ENCODE measurements at places on chromosomes 5 and 9.

DNA sequence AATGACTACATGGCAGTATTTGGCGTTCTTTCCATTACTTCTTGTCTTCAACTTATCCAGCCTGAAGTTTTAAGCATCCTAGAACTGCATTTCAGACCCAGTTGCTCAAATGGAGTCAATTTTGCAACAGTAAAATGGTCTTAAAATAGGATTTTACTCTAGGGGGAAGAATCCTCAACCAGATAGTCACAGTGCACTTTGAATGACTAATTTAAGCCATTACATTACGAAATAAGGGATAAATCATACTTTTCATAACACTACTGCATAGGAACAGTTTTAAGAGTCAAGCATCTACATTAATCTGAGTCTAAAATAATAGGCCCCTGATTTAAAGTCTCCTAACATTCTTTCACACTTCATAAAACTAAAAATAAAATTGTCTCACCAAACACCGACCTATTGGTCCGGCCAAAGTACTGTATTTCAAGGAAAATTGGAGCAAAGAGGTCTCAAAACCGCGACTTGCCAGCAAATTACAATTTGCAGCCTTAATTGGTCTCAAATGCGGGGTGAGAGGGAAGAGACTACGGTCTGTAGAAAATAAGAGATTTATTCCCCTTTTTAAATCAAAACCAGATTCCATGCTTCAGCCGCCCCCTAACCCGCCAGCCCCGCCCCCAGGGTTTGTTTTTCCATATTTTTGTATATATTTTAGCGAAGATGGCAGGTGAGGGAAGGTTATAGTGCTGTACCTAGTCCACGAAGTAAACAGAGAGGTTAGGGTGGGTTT is 1.2 kb upstream of the SMARCA2 start:
- DNase-seq = peak; percentile 64

DNA sequence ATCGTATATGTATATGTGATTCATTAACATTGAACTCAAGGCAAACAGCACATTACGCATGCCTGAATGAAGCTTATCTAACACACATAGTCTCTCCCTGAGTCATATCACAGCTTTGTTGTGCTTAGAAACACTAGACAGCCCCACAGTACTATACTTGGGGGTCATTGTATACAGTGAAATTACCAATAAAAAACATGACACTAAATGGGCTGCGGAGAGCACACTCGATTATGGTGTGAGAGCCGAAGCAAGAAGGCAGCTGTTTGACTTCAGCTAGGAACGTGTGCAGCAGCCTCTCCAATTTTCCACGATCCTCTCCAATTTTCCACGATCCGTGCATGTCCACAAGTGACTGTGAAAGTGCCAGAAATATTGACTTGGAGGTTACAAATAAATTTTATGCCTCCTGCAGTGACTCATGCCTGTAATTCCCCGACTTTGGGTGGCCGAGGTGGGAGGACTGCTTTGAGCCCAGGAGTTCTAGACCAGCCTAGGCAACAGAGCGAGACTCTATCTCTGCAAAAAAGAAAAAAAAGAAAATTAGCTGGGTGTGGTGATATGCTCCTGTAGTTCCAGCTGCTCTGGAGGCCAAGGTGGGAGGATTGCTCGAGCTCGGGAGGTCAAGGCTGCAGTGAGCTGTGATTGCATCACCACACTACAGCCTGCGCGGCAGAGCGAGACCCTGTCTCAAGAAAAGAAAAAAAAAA is 102.4 kb downstream of the DAPK1 start:
- peak; percentile 89 for DNase-seq

GRCh38 chr5:3010953-3011763 is 259.7 kb upstream of the IRX2 start:
- DNase-seq = no peak

GRCh38 chr5:42772265-42772993 is 15.8 kb downstream of the CCDC152 start:
- no peak for DNase-seq

DNA sequence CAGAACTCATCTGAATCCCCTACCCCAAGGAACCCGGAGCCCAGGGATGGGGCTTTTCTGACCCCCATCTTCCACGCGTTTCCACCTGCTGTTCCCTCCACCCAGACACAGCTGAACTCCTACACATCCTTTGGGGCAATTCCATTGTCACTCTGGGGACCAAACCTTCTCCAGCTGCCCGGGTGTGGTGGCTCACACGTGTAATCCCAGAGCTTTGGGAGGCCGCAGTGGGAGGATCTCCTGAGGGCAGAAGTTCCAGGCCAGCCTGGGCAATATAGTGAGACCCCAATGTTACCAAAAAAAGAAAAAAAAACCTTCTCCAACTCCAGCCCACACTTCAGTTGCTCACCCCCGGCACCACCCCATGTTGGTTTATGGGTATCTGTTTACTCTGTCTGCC is 8.1 kb downstream of the EPB41L4B start:
- no peak for DNase-seq

DNA sequence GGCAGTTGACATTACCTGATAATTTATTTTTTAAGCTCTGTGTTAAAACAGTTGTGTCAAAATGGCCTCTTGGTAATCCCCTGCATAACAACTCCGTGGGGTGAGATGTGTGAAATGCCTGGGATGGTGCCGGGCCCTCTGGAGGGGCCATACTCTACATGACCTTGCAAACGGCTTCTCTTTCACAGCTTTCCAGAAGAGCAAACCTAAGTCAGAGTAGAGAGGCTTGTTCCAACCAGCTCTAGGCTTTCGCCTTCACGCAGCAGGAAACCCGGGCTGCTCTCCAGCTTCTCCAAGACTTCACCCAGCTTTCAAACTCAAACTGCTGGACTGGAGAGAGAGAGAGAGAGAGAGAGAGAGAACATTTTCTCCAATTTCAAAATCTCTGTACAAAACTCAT is 120.1 kb downstream of the SNX18 start:
- no peak for DNase-seq

DNA sequence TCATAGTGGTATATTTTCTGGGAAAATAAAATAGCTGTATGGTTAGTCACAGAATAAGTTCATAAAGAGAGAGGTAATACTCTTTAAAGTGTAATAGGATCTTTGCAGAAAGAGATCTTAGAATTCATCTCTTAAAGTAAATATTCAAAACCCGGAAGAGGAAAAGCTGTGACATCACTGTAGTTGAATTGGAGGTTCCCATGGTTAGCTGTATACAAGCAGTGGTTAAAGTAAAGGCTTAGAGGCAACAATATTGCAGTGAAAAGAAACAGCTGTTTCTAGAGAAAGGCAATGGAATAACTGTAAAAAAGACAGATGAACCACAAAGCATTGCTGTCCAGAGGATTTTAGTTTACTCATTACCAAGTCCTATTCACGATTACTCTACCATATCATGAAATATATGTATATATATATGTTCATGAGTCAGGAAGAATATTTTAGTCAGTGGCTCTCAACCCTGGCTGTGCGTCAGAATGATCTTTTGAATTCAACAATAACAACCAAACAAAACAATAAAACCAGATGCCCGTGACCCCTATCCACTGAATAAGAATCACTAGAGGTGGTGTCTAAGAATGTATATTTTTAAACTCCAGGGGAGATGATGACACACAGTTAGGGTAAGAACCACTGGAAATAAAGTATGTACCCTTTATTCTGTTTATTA is 4.7 kb downstream of the ERCC6L2 start:
- peak; percentile 75 for DNase-seq

- DNase-seq = no peak
Measured at GRCh38 chr5:158305861-158306260, 446.9 kb upstream of the CLINT1 start.

GRCh38 chr9:113950195-113951031 is 74.3 kb downstream of the ZNF618 start:
- DNase-seq = no peak

- no peak for DNase-seq
Measured at GRCh38 chr9:134035041-134036039, 10.1 kb downstream of the BRD3OS start.

GRCh38 chr5:24849210-24849609 is 204.4 kb upstream of the CDH10 start:
- DNase-seq = no peak

DNA sequence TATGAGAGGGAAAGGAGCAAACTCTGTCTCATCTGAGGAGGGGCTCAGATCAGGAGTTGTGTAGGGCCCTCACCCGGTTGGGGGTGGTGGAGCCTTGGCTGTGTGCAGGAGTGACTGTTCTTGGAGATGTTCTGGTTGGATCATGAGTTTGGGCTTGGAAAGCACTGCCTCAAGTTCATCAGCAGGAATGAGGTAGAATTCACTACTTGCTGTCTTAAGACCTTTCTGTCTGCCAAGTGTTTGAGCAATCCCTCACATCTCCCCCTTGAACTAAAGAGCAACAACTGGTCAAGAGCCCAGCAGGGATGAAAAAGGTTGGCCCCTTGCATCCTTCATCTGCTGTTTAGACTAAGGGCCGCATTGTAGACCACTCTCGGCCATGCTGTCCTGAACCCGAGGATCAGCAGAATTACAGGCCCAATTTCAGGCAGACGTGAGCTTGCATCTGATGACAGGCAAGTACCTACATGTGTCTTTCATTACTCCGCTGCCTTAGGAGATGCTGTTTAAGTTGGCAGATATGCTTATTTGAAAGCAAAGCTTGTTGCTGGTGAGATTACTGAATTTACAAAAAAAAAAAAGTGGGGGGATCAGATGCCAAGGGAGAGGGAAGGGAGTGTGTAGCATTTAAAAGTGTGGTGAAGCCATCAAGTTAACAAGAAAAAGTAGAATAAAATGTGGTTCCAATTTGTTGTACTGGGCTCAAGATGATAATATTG is 36.4 kb downstream of the PIK3R1 start:
- DNase-seq = peak; percentile 52

DNA sequence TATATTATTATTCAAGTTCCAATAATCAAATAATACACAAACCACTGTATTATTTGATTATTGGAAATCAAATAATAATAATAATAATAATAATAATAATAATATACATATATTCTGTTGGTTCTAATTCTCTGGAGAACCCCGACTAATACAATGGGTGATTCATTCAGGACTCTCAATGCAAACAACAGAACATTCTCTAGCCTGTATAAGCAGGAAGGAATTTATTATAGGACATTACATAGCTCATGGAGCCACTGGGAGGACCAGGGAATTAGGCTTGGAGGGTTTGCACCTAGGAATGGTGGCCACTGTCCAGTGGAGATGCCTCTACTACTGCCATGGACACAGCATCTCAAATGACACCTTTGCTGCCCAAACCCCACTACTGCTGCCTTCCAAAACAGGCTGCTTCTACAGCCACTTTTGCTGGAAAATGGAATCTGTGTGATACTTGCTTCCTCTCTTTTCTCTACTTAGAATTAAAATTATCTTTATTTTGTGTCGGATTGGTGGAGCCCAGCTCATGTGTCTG is 25.9 kb downstream of the PTGS1 start:
- no peak for DNase-seq

GRCh38 chr5:149940077-149940574 is 4.5 kb downstream of the PDE6A start:
- no peak for DNase-seq

DNA sequence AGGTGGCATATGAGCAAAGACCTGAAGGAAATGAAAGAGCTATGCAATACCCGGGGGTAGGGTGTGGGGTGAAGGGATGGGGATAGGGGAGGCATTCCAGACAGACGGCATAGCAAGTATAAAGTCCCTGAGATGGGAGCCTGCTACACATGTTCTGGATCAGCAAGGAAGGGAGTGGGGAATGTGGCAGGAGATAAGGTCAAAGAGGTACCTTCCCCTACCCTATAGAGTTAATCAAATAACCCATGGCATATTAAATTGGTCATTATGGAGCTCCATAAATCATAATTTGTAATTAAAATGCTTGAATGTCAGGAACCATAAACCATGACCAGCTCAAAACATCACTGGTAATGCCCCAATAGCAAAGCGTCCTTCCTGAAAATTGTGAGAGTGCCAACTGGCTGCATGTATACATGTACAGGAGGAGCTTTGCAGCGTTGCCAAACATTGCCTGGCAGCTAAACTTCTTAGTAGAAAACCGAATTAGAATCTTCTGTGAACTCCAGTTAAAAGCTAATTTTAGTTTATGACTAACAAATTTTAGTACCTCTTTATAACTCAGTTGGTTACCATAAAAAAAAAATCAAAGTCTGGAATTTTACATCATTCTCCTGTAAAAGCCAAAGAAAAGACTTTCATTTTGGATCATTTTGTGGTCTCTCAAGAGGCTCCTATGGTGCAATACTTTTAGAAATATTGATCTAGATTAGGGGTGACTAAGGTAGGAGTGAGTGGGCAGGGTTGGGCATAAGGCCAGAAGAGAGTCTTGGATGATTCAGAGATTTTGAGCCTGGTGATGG is 4.7 kb downstream of the DNAI1 start:
- DNase-seq = peak; percentile 74

DNA sequence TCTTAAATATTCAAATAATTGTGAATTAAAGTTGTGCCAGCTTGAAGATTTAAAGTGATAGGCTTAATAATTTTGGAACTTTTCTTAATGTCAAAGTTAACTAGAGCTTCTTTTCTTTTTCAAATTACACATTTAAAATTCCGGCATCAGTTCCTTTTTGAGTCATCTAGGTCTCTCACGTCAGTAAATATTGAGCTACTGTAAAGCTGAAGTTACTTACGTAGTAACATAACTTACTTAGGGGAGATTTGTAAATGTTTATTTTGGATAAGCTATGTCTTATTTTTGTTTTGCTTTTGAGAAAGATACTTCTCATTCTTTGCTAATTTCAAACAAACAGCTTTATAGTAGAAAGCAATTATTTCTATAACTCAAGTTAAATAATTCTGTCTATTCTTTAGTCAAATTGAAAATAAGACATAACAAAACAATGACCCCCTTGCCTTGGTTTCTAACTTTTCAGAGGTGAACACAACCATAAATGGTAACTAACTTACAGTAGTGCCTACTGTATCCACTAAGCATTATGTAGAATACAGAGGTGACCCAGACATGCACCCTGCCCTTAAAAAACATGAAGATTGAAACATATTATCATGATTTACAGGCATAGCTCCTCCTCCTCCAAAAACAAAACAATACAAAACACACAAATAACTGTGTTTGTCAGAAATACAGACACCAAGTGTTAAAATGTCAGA is 29.8 kb downstream of the CD274 start:
- DNase-seq = no peak

GRCh38 chr5:37940931-37941623 is 101.2 kb upstream of the GDNF start:
- DNase-seq = no peak

- peak; percentile 66 for DNase-seq
Measured at GRCh38 chr5:103744159-103744558, 181.6 kb upstream of the NUDT12 start.

- no peak for DNase-seq
Measured at GRCh38 chr5:115983519-115983918, 21.2 kb downstream of the LVRN start.

- peak; percentile 67 for DNase-seq
Measured at GRCh38 chr9:110179734-110180133, 28.2 kb downstream of the C9orf152 start.

- peak; percentile 84 for DNase-seq
Measured at GRCh38 chr9:110030632-110031031, 177.3 kb downstream of the C9orf152 start.

- DNase-seq = no peak
Measured at GRCh38 chr5:1892685-1893445, 10.1 kb upstream of the IRX4 start.

DNA sequence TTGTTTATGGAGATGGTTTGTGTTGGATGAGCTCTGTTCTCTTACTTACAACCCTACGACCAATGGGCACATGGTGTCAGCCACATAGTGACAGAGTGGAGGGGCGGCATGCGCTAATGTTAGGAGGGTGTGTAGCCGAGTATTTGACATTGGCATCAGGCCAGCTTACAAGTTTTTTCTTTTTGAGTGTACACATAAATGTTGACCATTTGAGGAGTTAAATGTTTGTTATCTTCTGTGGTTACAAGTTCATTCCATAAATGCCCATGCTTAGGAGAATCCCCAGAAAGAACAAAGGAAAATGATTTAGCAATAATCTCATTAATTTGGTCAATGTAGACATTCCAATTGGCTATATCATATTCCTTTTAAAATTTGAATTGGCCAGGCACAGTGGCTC is 180.1 kb upstream of the ELL2 start:
- peak; percentile 62 for DNase-seq
